ENCODE measurements at places on chromosomes 7 and 10.

- DNase-seq: peak; percentile 53
Measured at GRCh38 chr7:28411876-28412662, at the start of gene CREB5. Gene CREB5, plus strand, starts transcription at chr7:28412518. Its CDS starts 397 bp downstream, at chr7:28412915.

DNA sequence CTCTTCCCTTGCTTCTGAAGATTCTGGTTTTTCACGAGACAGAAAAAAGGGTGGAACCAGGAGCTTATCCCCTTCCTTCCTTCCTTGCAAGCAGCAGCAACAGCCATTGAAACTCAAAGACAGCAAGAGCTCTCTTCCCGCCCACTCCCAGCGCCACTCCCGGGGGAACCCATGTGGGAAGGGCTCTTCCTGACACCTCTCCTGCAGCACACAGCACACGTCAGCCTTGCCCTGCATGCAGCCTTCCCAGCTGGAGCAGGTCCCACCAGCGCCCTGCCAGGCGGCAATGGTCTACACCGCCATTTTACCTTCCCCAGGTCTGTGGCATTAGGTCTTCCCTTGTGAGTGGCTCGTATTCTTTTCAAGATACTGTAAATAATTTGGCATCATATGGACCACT, 161.8 kb downstream of the MGMT start:
- DNase-seq: no peak

GRCh38 chr10:44786286-44786850, 124.8 kb upstream of the TMEM72 start:
- peak; percentile 44 for DNase-seq

DNA sequence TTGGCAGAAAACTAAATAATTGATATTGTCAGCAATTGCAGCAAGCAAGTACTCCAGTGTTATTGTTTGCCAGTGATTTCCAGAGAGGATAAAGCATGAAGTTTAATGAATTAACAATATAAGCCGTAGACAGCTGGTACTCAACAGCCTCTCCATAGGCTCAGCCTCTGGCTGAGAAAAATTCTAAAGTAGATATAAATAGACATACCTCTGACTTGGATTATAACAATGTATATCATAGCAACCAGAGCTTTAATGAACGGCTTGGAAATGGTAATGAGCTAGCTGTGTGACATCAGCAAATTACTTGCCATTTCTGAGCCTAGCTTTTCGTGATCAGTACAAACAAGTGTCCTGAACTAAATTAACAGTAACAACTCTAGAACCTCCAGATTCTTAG, 1055.4 kb upstream of the AUTS2 start:
- no peak for DNase-seq

DNA sequence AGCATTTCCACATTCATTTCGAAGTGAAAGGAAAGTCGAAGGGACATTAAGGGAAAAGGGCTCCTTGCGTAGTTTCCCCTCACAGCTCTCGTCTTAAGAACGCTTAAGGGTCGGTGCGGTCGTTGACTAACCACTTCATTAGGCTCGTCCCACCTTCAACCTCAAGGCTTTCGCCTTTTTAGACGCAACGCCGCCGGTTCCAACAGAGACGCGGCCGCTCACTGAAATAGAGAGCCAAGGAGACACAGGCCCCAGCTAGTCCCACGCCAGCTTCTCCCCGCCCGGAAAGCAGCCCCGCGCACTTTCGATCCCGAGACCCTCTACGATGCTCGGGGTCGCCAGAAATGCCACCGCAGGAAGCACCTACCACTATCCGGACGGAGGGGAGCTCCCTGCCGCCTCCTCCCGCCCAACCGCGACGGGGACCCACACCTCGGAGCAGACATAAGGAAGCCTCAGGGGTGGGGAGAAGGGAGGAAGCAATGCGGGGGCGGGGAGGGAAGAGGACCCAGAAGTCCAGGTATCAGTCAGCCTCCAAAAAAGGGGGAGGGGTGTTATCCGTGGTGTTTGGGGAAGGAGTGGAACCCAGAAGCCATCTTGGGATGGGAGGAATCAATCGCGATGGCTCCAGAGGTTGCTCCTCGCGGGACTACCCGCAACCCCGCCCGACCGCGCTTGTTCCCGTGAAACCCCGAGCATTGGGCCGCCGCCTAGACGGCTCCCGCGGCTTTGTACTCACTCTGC, 559 bp downstream of the TRA2A start:
- peak; percentile 80 for DNase-seq
